ENCODE measurements at places on chromosomes 2 and 18.

- no peak for DNase-seq
Measured at GRCh38 chr2:215836881-215837280, 176.5 kb downstream of the MREG start.

DNA sequence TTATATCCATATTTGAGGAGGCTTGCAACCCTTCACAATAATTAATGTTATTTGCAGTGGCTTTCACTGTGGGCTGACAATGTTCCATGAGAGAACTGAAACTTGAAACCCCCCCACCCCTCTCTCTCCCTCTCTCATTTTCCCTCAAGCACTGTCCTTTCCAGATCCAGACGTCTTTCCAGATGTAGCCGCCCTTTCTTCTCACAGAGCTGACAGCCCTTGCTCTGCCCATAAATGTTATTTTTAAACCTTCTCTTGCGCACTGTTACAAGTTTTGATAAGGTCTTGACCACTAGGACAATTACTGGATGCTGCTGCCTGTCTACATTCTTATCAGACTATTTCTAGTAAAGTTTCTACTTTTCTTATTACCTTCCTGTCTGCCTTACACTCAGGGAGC is 91.4 kb upstream of the LINC00305 start:
- DNase-seq, result no peak

DNA sequence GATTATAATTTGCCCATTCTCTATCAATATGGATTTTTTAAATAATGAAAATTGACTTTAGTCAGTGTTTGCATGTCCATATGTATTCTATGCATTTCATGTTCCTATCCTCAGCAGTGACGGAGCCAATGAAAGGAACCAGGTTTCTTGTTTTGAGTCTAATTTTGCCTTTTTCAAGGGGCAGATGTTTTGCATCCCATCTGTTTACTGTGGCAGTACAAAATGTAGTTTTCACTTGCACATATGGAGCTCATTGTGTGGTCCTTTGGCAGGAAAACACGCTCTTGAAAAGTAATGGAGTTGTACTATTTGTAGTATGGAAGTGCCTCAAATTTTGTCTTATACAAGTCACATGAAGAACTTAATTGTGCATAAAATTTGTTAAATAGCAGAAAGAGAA is 127.8 kb downstream of the AGPS start:
- DNase-seq, result no peak

DNA sequence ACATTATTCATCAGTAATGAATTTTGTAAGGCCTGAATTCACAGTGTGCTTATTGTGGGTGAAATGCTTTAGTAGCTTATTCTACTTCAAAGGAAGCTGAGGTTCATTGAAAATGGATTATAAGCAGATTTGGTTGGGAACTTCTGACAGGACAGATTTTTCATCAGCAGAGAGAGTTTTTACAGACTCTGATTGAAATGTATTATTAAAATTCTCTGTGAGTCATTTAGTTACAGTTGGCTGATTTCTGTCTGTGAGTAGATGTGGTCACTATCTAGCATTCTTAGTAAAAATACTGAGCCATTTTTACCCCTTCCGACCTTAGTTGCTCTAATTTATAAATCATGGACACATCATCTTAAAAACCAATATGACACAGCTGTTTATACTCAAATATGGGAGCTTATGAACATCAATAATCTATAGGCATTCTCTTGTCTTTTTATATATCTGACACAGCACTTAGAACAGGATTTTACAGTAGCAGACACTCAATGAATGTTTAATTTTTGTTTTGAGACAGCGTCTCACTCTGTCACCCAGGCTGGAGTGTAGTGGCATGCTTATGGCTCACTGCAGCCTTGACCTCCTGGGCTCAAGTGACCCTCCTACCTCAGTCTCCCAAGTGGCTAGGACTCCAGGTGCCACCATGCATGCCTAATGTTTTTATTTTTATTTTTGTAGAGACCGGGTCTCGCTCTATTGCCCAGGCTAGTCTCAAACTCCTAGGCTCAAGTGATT is 239.6 kb downstream of the BABAM2 start:
- no peak for DNase-seq

DNA sequence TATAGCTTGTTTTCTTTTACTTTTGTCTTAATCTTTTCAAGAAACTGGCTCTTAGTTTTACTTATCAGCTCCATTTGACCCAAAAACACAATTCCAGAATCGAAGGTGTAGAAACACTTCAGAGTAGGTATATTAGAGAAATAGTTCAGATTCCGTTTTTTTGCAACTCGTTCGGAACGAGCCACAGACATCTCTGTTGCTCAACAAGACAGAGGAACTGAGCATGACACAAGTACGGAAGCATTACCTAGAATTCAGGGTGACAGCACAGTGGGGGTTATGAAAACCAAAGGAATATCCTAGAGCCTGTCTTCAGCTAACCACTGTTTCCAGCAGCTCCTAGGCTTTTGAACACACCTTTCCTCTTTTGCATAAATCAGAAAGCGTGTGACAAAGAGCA is 5.0 kb downstream of the HRH4 start:
- no peak for DNase-seq

DNA sequence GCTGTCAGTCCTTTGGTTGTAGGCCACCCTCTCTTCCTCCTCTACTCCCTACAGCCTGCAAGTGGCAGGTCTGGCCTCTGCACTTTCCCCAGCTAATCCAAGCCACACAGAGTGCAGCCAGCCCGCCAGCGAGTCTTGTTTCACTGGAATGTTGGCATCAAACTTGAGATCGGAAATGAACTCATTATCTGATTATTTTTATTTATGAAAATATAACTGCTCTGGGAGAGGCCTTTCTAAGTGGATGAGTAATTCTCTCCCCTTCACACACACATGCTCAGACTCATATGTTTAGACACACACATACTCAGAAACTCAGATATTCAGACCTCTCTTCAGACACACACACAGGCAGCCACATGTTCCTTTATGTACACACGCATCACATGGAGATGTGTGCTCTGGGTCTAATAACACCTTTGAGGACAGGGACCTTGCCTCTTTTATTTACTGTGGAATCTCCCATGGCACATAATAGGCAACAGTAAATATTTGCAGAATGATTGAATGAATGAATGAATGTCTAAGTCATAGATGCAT is 151.3 kb downstream of the ZFP36L2 start:
- DNase-seq, result no peak

GRCh38 chr2:19643117-19643518 is 258.7 kb downstream of the TTC32 start:
- no peak for DNase-seq

DNA sequence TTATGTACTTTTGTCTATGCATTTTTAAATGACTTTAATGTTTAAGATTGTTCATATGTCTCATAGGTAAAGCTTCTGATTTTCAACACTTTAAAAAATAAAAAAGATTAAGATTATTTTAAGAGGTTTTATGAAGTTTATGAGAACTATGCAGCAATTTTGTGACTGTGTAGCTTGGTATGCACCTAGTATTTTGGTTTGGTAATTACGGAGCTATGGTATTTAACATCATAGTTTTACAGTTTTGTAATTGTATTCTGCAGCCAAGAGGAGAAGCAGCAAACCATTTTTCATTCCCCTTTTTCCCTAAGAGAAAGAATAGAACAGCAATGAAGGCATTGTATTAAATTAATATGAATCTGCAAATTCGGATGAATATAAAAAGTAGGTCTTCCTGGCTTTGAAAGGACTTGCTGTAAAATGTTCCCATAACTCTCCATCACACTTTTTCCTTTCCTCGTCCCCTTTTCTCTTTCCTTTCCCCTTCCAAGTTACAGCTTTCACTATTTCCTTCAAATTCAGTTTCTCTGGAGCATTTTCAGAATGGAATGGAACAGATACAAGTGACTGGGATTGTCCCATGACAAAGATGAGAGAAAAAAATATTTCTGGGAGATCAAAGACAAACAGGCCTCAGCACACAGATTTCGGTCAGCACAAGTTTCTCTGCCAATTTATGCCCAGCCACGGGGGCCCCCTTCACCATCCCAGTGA is 26.1 kb upstream of the PIEZO2 start:
- no peak for DNase-seq

DNA sequence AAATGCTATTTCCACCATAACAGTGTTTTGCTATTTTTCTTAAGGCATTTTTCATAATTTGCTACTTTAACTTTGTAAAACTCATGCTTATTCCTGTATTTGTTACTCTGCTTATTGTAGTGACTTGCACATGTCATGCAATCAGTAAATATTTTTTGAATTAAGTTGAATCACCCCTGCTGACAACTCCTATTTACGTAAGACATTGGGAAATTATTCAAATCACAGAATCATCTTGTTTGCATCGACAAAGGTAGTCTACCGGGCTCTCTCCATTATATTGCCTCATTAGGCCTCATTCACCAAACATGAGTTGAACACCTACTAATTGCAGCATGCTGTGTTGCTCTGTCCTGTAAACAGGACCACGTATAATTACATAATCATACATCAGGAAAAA is 478.5 kb upstream of the ZEB2 start:
- DNase-seq, result no peak

DNA sequence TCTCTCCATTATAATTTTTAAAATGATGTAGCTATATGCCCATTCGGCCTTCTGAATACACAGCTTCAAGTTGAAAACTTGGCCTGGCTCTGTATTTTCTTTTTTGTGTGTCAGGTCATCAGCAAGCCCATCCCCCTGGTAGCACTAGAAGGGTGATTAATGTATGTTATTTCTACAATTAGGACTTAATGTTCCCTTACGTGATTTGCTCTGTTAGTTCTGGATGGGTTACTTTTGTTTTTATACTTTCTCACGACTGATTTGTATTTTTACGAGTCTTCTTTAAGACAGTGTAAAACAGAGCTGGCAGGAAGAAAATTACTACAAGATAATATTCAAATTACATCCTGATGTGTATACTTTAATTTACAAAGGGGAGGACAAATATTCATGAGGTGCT is 88.4 kb upstream of the RGPD4 start:
- DNase-seq, result no peak

- DNase-seq, result no peak
Measured at GRCh38 chr2:170925923-170926322, 3.1 kb upstream of the GORASP2 start.

DNA sequence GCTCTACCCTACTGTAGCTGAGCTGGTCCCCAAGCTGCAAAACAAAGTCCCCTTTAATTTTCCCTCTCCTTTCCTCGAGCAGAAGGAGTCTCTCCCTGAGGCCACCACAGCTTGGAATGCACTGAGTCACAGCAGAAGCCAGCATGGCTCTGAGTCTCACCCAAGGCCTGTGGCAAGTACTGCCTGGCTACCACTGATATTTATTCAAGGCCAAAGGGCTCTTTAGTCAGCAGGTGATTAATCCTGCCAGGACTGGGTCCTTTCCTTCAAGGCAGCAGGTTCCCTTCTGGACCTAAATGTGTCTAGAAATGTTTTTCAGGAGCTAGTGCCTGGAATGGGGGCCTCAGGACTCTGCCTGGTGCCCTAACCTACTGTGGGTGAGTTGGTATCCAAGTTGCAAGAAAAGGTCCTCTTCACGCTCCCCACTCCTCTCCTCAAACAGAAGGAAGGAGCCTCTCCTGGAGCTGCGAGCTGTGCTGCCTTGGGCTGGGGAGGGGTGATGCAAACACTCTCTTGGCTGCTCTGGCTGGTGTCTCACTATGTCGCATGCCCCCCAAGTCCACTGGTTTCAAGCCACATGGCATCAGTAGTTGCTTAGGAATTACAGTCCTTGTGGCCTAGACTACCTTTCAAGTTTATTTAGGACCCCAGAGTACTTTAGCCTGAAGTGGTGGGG is 53.4 kb downstream of the CD28 start:
- no peak for DNase-seq

- DNase-seq, result no peak
Measured at GRCh38 chr2:189633392-189633811, 27.9 kb upstream of the ASNSD1 start.

GRCh38 chr2:43238176-43238575 is 11.8 kb upstream of the ZFP36L2 start:
- no peak for DNase-seq

GRCh38 chr2:160826496-160826895 is 332.9 kb upstream of the RBMS1 start:
- no peak for DNase-seq

- DNase-seq, result no peak
Measured at GRCh38 chr2:201777043-201777442, 3.7 kb downstream of the ALS2 start.

DNA sequence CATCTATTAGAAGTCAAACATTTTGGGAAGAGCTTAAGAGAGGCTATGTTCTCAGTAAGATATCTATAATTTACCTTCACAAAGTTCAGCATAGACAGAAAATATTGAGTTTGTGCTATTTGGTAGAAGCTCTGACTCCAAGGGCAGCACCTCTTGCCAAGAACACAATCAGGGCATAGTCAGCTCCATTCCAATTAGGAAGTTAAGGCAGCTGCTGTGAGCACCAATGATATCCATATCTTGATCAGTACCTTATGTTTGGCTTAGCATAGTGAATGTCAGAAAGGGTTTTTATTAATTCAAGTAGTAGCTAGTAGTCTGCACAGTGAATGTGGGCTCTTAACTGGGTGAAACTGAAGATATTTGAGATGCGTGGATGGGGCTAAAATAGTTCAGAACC is 86.4 kb upstream of the SPRED2 start:
- DNase-seq, result no peak

GRCh38 chr2:176851889-176852483 is 360.6 kb upstream of the HNRNPA3 start:
- DNase-seq, result no peak

GRCh38 chr18:62751341-62751821 is 36.0 kb downstream of the PHLPP1 start:
- DNase-seq, result no peak

DNA sequence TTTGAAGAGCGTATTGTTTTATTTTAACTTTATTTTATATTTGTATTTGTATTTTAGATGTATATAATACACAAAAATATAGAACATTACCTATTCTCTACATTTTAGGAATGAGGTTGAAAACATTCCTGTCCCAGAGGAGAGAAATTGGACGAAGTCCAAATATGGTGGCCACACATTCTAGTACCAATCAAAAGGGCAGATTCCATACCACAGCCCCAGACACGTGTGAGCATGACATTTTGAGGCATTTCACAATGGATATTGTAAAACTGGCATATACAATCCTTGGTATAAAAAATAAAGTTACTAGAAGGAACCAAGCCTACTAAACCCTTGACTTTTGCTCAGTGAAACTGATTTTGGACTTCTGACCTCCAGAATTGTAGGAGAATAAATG is 50.6 kb downstream of the C2orf76 start:
- no peak for DNase-seq

GRCh38 chr2:148817210-148817708 is 57.8 kb upstream of the KIF5C start:
- no peak for DNase-seq

DNA sequence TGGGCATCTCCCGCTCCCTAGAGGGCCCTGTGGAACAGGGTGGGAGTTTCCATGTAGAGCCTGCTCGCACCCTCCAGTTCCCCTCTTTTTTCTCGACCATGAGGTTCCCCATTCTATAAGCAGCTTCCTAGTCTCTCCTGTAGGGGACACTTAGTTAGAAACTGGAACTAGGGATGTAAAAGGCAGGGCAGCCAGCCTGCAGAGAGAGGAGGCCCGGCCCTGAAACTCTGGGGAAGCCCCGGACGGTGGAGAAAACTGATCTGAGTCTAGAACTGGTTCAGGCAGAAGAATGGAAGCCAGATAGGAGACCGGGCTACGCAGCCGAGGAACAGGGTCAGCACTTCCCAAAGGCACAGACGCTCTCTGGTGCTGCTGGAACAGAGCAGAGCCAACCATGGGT is 51.6 kb upstream of the ATG16L1 start:
- DNase-seq, result no peak

All from GM19239 (cell line).